ENCODE measurements at places on chromosomes 3 and 15.

- DNase-seq = no peak
Measured at GRCh38 chr3:125050488-125051090, 5.2 kb downstream of the HEG1 start.

DNA sequence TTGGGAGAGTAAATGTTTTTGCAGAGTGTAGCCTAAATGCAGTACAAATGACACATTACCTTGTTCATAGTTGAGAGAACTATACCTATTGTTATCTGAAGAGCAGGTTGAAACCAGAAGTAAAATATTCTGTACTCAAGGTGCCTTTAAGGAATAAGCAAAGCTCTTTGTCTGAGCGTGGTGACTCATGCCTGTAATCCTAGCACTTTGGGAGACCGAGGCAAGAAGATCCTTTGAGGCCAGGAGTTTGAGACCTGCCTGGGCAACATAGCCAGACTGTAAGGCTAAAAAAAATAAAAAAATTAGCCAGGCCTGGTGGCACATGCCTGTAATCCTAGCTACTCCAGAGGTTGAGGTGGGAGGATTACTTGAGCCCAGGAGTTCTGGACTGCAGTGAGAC lies 2.2 kb upstream of the RNF13 start:
- no peak for DNase-seq

- no peak for DNase-seq
Measured at GRCh38 chr15:101521069-101521468, 31.6 kb upstream of the PCSK6 start.

DNA sequence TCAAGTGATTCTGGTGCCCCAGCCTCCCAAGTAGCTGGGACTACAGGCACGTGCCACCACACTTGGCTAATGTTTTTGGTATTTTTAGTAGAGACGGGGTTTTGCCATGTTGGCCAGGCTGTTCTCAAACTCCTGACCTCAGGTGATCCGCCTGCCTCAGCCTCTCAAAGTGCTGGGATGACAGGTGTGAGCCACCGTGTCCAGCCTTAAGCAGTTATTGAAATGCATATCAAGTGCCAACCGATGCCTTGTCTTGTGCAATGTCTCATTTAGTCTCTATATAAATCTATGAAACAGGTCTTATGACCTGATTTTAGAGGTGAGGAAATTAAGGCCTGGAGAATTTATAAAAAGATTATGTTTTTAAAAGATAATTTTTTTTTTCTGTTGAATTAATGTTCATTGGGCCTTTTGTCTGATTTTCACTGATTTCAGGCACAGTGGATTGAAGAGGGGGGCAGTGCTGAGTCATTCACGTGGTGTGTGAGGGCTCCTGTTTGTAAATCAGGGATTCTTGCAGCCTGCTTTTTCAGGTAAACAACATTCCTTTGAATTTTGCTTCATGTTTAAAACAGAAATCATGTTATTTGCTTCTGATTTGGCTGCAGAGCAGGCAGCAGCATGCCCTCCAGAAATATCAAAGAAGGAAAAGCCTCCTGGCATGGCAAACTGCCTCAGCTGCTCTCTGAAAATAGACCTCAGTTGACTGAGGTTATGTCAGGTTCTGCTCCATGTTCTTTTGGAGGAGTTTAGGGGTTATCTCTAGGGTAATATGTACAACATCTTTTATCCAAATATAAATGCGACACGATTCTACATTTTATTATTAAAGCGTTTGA lies 407.0 kb upstream of the RGMA start:
- no peak for DNase-seq

DNA sequence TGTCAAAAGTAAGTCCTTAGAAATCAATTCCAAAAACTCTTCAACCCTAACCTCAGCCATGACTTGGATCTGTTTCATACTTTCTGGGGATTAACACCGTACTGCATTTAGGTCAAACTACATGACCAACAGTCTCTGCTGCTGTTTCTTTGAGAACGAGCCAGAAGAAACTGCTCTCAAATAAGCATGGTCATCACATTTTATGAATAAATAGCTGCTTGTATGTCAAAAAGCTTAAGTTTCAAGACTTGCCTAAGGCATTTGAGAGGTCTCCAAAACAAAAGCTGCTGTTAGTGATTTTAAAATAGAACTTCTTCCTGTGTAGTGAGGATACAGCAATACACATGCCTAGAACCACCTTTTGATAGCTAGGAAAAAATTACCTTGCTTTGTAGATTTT lies 166.3 kb upstream of the CHRM5 start:
- no peak for DNase-seq

- no peak for DNase-seq
Measured at GRCh38 chr15:43930079-43930478, 103.3 kb downstream of the WDR76 start.
